Endodermal cell (in vitro differentiated cells): ENCODE measurements at places on chromosomes 2 and 18.

DNA sequence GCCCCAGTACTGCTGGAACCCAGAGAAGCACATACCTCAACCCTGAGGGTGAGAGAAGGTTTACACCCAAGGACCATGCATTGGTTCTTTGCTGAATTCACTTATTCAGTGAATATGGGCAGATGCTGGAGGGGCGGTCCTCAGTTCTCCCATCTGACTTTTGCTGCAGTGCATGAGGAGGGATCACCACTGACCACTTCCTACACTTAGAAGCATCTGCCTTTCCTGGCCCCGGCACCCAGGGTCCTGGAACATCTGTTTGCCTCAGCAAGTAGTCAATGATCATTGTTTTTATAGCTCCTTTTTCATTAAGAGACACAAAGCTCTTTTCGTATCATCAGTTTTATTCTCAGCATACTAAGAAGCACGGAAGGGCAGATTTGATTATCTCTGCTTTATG lies 211.4 kb downstream of the SH3RF3 start:
- no peak for DNase-seq

- no peak for DNase-seq
Observed at GRCh38 chr2:61742955-61743354, 110.9 kb downstream of the FAM161A start.

DNA sequence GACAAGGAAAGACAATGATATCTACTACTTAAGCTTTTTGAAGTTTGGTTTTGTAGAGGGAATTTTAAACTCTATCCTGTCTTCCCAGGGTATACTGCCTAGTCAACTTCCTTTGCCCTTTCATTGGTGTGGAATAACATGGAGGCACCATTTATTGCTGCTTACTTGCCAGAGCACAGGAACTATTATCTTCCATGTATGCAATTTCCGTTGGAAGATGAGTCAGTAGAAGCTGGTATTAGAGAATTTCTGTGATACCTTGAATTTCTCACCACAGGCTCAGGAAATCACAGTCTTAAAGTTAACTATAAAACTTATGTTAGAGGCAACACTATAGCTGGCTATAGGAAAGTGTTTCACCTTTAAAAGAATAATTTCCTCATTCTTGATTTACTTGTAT lies 40.9 kb upstream of the RGPD4 start:
- no peak for DNase-seq

- DNase-seq: peak; percentile 18
Observed at GRCh38 chr2:20410556-20411277, 36.2 kb upstream of the RHOB start.

DNA sequence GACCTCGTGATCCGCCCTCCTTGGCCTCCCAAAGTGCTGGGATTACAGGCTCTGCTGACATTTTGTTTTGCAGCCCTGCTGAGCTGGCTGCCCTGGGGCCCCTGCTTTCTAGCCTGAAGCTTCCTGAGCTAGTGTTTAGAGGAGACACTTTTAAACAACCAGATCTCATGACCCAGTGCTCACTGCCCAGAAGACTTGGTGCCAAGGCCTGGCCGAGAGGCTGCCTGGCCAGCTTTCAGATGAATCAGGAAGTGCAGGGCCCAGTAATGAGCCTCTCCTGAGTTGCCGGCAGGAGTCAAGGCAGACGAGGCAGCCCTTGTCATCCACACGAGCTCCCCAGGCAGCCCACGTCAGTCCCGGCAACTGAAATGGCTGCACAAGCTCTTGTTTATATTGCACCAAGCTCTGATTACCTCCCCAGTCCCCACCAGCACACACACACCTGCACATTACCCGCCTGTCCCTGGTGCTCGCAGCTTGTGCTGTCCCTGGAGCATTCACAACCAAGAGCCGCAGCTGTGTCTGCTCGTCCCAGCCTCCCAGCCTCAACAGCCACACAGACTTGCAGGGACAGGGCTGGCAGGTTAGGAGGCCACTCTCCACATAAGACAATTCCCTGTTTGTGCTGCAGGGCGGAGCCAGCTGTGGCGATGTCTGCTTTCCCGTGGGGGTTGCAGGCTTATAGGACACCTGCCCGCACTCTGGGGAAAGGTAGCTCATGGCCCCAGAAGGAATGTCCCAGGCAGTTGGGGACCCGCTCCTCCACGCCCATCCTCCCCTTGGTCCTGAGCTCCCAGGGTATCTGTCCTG lies 331.2 kb upstream of the MYT1L start:
- DNase-seq: no peak

- no peak for DNase-seq
Observed at GRCh38 chr2:153589586-153589985, 111.0 kb upstream of the RPRM start.

- DNase-seq: no peak
Observed at GRCh38 chr2:234596696-234597575, 100.1 kb upstream of the ARL4C start.

DNA sequence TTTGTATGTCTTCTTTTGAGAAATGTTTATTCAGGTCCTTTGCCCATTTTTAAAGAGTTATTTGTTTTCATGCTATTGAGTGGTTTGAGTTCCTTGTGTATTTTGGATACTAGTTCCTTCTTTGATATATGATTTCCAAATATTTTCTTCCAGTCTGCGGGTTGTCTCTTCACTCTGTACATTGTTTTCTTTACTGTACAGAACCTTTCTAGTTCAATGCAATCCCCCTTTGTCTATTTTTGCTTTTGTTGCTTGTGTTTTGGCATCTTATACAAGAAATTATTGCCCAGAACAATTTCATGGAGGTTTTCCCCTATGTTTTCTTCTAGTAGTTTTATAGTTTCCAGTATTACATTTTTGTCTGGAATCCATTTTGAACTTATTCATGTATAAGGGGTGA lies 62.5 kb upstream of the ACVR1C start:
- no peak for DNase-seq

DNA sequence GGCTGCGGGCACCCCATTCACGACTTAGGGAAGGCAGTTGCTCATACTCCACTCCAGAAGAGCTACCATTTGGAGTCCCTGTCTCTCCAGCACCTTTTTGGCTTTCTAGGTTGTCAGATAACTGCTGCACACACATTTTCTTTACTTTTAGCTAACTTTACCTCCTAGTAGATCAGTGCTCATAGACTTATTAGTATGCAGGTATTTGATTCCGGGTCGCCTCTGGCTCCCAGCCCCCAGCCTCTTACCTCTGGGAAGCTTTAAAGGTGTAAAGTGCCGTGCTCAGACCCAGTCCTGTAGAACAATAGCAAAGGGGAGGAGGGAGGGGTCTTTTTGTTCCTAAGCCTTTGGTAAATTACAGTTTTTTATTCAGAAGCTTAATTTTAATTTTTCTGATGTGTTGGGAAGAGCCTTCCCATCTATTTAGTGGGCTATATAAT lies 102.9 kb downstream of the SPTBN1 start:
- DNase-seq: no peak

- DNase-seq: no peak
Observed at GRCh38 chr2:47741101-47741500, 41.8 kb upstream of the MSH6 start.

- DNase-seq: no peak
Observed at GRCh38 chr2:230412371-230412711, 3.7 kb upstream of the SP100 start.

- DNase-seq: no peak
Observed at GRCh38 chr2:182694189-182694588, 21.9 kb upstream of the DNAJC10 start.

GRCh38 chr2:211132573-211132972 lies 576.2 kb downstream of the CPS1 start:
- DNase-seq: no peak

DNA sequence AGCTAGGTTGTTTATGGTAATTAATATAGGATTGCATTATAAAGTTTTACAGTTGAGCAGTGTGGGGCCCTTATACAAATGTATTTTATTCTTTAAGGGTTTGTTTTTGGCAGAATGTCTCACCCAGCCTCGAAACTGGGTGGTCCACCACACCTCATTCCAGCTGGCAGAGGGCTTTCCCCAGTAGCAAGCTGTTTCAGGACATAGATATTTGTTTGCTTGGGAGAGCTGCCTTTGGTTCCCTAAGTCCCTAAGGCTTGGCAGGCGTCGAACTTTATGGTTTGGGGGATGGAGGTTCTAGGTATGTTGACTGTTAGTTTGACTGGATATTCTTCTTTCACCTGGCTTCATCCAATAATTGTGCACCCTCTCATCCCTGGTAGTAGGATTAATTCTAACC lies 205.9 kb downstream of the KCNS3 start:
- no peak for DNase-seq

GRCh38 chr2:236535024-236535423 lies 34.6 kb upstream of the ACKR3 start:
- DNase-seq: no peak

DNA sequence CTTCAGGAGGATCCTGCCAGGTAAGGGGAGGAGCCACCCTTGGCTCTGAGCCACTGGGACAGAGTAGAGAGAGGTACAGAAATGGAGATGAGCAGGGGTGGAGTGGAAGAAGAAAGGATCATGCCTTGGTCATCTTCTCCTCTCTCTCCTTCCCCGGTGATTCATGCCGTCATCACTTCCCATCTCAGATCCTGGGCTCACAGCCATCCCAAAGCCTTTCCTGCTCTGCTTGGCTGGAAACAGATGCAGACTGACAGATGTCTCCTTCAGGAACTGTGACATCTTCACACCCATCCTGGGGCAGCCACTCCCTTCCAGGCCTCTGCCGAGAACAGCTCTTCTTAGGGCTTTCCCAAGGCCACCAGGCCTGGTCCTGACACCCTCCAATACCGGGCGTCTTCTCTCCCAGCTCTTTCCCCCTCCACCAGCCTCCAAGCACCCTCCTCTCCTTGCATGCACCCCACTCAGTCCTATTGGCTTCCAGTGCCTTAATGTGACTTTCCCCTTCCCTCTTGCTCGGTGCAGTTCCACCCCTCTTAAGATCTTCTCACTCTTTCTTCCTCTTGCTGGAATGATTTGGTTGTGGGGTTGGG lies 58.3 kb upstream of the TNP1 start:
- DNase-seq: peak; percentile 25

DNA sequence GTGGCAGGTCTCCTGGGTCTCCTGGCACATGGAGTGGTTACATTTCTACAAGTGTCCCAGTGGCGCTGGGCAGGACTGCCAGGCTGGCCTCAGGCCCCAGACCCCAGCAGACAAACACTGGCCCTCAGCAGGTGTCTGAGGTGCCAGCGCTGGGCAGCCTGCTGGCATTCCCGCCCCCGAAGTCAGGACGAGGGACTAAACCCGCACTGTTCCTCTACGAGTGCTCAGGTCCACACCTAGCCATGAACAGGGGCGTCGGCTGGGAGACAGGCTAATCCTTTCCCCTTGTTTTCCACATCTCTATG lies 12.8 kb downstream of the SNED1 start:
- peak; percentile 35 for DNase-seq

- DNase-seq: no peak
Observed at GRCh38 chr18:6120820-6121279, 225.5 kb upstream of the TMEM200C start.

DNA sequence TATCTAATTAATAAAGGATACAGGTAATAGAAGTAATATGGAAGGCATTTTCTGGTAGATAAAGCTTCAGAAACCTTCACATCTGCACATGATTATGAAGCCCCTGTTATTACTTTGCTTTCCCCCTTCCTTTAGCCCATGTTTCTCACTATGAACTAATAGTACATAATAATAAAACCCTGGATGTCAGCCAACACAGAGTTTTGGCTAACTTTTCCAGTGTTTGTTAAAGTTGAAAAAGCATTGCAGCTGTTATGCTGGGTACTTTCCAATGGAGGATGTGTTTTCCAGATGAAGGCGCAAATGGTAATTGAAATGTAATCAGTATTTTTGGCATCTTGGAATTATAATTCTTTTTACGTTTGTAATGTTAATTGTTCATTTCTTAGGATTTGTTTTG lies 43.5 kb downstream of the SPTBN1 start:
- no peak for DNase-seq

DNA sequence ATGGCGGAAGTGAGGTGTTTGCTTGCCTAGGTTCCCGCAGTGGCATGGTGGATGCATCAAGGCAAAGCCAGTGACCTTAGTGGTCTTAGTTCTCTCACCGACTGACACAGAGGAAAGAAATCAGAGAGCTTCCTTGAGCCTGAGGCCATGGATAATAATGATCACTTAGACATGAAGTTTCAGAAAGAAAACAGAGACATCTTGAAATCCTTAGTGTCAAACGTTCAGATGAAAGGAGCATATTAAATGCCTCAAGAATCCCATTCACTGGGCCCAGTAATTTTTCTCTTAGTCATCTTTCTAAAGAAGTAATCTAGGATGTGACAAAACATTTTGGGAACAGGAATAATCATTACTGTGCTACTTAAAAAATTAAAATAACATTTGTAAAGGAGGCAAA lies 35.2 kb downstream of the COPS8 start:
- DNase-seq: no peak

GRCh38 chr2:3223080-3223923 lies 154.3 kb downstream of the EIPR1 start:
- DNase-seq: peak; percentile 32

- DNase-seq: no peak
Observed at GRCh38 chr2:230840301-230840700, 24.4 kb upstream of the ITM2C start.

GRCh38 chr2:106953779-106954178 lies 67.8 kb upstream of the ST6GAL2 start:
- no peak for DNase-seq

DNA sequence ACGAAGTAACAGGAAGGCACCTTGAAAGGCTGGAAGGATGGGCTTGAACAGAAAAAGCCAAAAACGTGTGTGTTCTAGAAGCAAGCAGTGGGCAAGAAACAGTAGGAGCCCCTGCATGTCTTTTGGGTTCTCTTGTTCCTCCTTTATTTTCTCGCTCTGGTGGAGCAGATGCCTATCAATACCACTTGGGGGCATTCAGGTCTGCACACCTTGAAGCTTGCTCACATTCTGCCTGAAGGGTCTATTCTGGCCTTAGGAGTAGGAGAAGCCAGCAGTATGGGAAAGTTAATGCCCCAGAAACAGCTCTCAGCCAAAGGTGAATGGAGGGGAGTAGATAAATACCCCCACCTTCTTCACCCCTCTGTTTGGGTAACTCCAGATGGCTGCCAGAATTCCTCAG lies 204.5 kb downstream of the TXNL1 start:
- DNase-seq: peak; percentile 58

- DNase-seq: peak; percentile 29
Observed at GRCh38 chr2:20432714-20433113, 14.2 kb upstream of the RHOB start.

GRCh38 chr2:99635710-99636109 lies 145.9 kb upstream of the REV1 start:
- DNase-seq: no peak

- DNase-seq: no peak
Observed at GRCh38 chr2:160409480-160409879, 84.1 kb downstream of the RBMS1 start.
